GM23338 (cell line): ENCODE measurements at places on chromosomes 7 and 10. TPM values are rescaled to one million over a fixed set of nuclear protein-coding genes. Genes with fewer than 3 reads are reported as not detected.

CALHM2 gene
- 2.1 and 2.7 TPM in 2 replicates for total RNA-seq

- H3K4me3 ChIP-seq, result no peak overlapping the region
- DNase-seq, result no peak
- H3K4me1 ChIP-seq, result no peaks in the 10 kb centered on the region
- no peaks in the 10 kb centered on the region for H3K36me3 ChIP-seq
- H3K27ac ChIP-seq, result no peak overlapping the region
- H3K27me3 ChIP-seq, result no peaks in the 10 kb centered on the region
These were observed 211.6 kb upstream of the SP8 start for GRCh38 chr7:20998309-20998708.

HMX3 gene
- 0.23 and 0.35 TPM in 2 replicates for total RNA-seq

COL28A1 gene
- total RNA-seq, result 0.27 and 0.31 TPM in 2 replicates
